ENCODE measurements at places on chromosomes 7 and 10.

DNA sequence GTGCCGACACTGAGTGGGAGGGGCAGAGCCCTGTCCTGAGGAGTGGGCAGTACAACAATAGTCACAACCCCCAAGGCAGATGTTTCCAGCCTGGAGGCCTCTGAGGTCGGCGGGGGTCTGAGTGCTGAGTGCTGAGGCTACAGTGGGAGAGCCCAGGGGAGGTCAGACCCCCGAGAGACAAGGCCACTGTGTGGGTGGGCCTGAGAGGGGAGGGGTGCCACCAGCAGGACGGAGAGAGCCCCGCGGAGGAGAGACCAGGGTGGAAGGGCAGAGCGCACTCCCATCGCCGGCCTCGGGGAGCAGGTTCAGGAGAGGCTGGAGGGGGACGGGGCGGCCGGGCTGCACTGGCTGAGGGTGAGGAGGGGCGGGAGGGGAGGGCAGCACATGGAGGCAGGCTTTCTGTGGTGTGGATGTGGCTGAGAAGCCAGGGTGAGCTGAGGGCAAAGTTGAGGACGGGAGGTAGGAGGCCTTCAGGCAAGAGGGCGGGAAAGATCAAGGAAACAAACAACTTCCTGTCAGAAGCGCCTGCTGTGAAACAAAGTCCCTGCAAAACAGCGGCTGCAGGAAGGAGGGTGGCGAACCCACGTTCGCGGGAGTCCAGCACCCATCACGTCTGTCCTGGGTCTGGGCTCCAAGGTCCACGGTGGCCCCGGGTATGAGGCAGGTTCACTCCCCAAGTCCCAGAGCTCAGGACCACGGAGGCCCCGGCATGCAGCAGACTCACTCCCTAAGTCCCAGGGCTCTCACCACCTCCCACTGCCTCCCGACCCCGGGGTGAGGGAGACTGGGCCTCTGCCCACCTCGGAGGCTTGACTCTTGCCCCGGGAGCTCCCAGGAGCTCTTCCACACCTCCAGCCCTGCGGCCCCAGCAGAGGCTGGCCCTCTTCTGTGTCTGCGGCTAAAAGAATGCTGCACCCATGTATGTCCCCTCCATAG lies 76.8 kb upstream of the NKX6-2 start:
- DNase-seq, result no peak

- DNase-seq, result no peak
These were observed 82.5 kb upstream of the TMEM72 start for GRCh38 chr10:44828508-44829142.

DNA sequence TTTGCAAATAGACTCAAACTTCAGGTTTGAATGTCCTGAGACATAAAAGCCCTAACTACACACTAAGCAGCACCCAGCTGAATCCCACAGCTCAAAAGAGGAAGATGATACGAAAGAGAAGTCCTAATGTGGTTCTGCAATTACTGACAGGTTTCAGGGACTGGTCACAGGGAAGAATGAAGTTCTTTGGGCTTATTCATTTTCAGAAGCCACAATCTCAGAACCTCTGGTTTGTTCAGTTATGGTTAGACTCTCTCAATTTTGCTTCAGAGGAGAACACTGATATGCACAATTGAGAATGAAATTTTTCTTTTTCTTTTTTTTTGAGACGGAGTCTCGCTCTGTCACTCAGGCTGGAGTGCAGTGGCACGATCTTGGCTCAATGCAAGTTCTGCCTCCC lies 94.6 kb upstream of the FAM180A start:
- no peak for DNase-seq

DNA sequence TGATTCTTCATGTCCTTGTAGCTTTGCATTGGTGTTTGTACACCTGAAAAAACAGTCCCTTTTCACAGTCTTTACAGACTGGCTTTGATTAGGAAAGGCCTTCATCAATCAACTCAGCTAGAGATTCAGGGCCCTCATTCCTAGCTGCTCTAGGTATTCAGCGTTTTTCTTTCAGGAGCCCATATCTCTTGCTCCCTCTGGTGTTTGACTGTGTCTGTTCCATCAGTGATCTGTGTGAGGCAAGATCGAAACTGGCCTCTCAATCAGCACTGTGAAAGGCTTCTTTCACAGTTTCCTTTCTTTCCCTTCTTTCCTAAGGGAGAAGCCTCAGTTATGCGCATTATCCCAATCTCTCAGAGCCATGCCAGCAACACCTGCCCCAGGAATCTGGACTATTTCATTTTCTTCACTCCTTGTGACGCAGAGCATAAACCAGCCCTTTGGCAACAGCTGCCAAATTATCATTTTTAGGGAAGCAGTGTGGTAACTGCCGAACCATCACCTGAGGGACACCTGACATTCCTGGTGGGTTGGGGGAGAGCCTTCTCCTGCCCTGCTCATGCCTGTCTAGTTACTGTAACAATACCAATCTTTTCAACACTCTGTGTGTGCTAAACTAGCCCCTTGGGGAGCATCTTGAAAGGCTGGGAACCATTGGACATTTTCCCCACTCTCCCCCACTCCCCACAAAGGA lies 75.7 kb upstream of the CCDC71L start:
- DNase-seq, result no peak

- no peak for DNase-seq
These were observed 2.2 kb upstream of the DNA2 start for GRCh38 chr10:68474021-68474420.

GRCh38 chr10:63641799-63642198 lies 120.6 kb downstream of the REEP3 start:
- DNase-seq, result no peak

- no peak for DNase-seq
These were observed 33.4 kb downstream of the ZC3HAV1 start for GRCh38 chr7:139075871-139076686.

GRCh38 chr10:106296750-106297392 lies 867.6 kb downstream of the SORCS1 start:
- no peak for DNase-seq

- no peak for DNase-seq
These were observed 414.6 kb upstream of the NPVF start for GRCh38 chr7:25642849-25643248.

- DNase-seq, result no peak
These were observed at the start of gene AMPH for GRCh38 chr7:38630720-38631673. Gene AMPH (minus strand): TSS chr7:38631373. CDS start chr7:38631351, 22 bp downstream.

GRCh38 chr10:33600381-33600780 lies 265.9 kb upstream of the NRP1 start:
- no peak for DNase-seq

GRCh38 chr7:64621656-64622055 lies 44.3 kb upstream of the ZNF107 start:
- no peak for DNase-seq

DNA sequence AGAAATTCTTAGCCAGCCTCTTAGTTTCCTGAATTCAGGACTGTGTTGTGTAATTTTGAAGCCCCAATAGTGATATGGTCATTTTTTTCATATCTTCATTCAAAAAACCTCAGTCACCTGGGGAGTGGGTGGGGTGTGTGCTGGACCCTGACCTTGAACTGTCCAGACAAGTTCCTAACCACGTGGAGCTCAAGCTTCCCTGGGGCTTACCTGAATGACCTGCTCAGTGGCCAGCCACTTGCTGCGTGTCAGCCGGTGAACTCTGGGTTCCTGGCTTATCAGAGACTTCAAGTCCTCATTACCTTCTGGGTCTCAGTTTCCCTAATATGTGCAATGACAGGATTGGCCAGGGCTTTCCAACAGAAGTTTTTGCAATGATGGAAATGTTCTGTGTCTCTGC lies 27.1 kb downstream of the MGMT start:
- DNase-seq, result no peak

DNA sequence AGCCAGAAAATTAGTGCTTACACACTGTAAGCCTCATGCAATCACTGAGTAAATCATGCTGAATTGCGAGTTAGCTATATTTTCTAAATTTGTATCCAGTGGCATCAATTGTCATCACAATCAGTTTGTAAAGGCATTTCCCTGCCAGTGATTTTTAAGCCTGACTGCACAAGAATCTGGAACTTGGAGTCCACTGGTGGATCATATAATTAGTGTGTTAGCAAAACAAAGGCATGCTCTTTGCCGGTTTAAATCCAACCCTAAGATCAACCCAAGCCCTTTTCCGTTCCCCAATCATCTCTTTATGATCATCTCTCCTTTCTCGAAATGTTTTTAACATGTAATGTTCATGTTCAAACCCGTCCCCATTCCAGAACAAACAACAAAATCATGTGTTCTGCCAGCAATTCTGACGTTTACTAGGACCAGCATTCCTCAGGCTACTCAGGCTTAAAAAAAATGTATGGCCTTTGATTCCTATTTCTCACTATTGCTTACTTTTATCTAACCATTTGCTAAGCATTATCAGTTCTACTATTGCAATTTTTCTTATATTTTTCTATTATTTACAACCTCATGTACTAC lies 649.2 kb downstream of the SORCS1 start:
- no peak for DNase-seq

- DNase-seq, result no peak
These were observed 129.4 kb downstream of the SLC16A9 start for GRCh38 chr10:59580026-59580863.

DNA sequence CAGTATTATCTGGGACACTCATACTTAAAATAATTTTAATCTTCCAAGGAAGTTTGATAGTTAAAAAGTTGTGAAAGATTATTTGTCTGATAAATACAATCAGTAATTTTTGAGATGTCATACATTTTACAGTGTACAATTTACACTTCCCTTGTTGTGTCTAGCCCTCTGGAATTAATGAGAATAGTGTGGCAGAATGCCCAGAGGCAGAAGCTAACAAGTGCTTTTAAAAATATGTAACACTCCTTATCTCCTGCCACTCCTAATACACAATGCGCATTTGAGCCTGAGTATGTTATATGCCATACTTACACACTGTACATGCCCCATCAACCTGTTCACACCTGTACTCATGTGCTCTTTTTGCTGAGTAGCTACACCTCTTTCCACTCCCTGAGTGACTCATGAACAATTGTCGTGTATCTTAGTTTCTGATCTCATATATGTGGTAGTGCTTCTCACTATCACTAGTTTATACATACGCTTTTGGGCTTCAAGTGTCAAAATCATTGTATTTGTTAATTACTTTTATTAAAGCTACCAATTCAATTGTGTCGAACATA lies 106.9 kb upstream of the GNAI1 start:
- no peak for DNase-seq

DNA sequence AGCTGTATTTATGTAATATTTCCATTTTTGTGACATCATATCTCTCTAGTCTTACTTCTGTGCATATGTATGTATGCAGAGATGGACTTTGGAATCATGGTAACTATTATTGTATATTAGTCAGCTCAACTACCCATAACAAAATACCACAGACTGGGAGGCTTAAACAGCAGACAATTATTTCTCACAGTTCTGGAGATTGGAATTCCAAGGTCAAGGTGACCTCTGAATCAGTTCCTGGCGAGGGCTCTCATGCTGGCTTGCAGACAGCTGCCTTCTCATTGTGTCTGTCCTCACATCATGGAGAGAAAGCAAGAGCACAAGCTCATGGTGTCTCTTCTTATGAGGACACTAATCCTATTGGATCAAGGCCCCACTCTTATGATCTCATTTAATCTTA lies 79.1 kb downstream of the RAMP3 start:
- DNase-seq, result no peak

DNA sequence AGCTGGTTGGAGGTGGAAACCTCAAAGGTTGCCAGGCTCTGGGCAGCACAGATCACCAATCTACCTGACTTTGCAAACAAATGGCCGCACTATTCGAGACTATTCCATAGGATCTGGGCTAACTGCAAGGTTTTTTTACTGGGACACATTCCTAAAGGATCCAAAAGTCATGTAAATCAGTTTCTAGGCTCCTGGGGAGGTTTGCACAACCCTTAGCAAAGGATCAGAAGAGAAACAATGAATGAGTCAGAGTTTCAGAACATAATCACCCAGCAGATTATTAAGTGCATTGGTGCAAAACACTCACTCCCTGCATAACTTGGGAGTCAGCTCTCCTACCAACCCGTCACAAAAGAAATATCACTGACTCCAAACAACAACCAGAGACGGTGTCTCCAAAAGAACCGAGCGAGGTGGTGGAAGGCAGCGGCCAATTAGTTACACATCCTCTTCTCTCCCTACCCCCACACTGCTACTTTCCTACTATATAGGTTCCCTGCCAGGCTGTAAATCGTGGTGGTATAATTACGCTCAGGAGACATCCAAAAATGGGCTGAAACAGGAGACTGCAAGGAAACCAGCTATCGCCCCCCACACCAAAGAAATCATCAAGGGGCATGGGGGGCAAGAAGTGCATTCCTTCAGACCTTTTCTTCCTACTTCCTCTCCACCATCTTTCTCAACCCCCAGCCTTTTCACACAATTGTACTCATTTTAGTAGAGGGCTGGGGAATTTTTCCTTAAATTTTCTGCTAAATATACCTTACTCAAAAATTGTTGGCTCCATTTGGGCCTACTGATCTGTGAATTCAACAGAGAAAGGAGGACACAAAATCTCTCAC lies 3.2 kb downstream of the UBE2H start:
- DNase-seq, result no peak

DNA sequence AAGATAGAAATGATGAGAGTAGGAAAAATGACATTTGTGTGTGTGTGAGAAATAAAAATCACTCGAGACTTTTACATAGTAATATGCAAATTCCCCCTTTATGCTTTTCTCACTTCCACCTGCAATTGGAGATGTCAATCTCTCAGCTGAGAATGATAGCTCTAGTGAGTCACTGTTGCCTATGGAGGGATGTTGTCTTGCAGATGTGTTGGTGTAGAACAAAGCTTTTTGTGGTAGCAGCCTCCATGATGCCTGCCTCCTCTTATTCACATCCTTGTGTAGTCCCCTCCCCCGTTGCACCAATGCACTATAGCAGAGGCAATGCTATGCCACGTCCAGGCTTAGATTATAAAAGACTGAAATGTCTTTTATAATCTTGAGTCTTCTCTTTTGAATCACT lies 33.8 kb downstream of the SPAG6 start:
- no peak for DNase-seq

DNA sequence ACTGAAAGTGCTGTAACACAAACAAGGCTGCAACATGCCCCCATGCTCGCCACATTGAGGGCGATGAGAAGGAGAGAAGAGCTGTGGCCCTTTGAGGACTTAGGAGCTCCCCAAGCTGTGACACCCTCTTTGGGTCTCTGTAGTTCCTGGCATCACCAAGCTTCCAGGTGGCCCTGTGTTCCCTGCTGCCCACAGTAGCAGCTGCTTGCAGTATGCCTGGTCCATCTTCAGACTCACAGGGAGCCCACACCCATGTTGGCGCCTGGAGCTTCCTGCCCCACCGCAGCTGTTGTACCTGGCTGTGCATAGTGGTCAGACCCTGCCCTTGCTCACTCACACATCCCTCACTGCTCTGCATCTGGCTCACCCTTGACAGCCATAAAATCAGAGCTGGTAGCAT lies 401.2 kb upstream of the NRG3 start:
- no peak for DNase-seq

- no peak for DNase-seq
These were observed 635 bp downstream of the ZNF32 start for GRCh38 chr10:43648095-43648397.

GRCh38 chr7:1863091-1863900 lies 193.2 kb downstream of the ELFN1 start:
- no peak for DNase-seq

DNA sequence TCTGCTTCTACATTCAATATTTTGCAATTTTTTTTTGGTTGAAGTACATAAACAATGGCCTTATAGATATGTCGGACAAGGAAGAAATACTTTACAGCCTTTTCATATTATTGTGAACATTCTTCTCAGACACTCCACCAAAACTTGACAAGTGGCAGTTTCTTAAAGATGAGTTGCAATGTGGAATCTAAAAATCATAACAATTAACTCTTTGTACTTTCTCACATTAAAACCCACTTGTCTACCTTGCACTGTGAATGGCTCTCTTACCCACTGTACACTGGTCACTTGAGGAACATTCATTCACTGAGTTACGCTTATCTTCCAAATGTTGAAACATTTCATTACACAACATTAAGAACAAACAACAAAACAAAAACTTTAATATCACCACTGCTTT lies 44.2 kb downstream of the ARHGAP12 start:
- no peak for DNase-seq
